ENCODE measurements at places on chromosomes 2 and 18. TPM values are rescaled to one million over a fixed set of nuclear protein-coding genes. Genes with fewer than 3 reads are reported as not detected.

- no peak overlapping the region for H3K27ac ChIP-seq
- no peaks in the 10 kb centered on the region for H3K36me3 ChIP-seq
- H3K4me3 ChIP-seq, result no peak overlapping the region
- H3K27me3 ChIP-seq, result no peaks in the 10 kb centered on the region
- H3K4me1 ChIP-seq, result no peaks in the 10 kb centered on the region
These were observed 32.4 kb downstream of the SMIM21 start for GRCh38 chr18:75395137-75395536.

Gene SLC23A3
- total RNA-seq, result 1.9 TPM

GRCh38 chr2:231781798-231782726 lies 980 bp upstream of the PDE6D start:
- DNase-seq, result no peak
- peak overlapping the region; percentile 94 for H3K27ac ChIP-seq
- H3K4me1 ChIP-seq, result peaks cover 62% of the 10 kb centered on the region
- H3K4me3 ChIP-seq, result peak overlapping the region; percentile 93

GRCh38 chr2:144152817-144153271 lies 367.1 kb downstream of the ZEB2 start:
- H3K4me1 ChIP-seq, result no peaks in the 10 kb centered on the region
- H3K36me3 ChIP-seq, result no peaks in the 10 kb centered on the region
- no peak overlapping the region for H3K27ac ChIP-seq
- H3K4me3 ChIP-seq, result no peak overlapping the region
- no peaks in the 10 kb centered on the region for H3K27me3 ChIP-seq

Gene ITPRIPL1
- 52.1 TPM for total RNA-seq
